ENCODE measurements at places on chromosomes 2 and 18. TPM values are rescaled to one million over a fixed set of nuclear protein-coding genes. Genes with fewer than 3 reads are reported as not detected.

The AGXT gene
- polyA plus RNA-seq, result 0.14 TPM

The MAP3K20 gene
- 86.3 TPM for polyA plus RNA-seq

The GPR45 gene
- polyA plus RNA-seq, result not detected

The CYP27A1 gene
- 14.0 TPM for polyA plus RNA-seq

The IL1RL2 gene
- polyA plus RNA-seq, result 0.07 TPM

The TRABD2A gene
- polyA plus RNA-seq, result 0.50 TPM

The FOXI3 gene
- polyA plus RNA-seq, result not detected

The DPP4 gene
- 0.52 TPM for polyA plus RNA-seq

The ITGB6 gene
- 0.32 TPM for polyA plus RNA-seq

The CACNB4 gene
- polyA plus RNA-seq, result 0.25 TPM

The AKAIN1 gene
- not detected for polyA plus RNA-seq

Measured in right cardiac atrium (tissue), 5 donors.